ENCODE measurements at places on chromosomes 2 and 18. TPM values are rescaled to one million over a fixed set of nuclear protein-coding genes. Genes with fewer than 3 reads are reported as not detected.

DNA sequence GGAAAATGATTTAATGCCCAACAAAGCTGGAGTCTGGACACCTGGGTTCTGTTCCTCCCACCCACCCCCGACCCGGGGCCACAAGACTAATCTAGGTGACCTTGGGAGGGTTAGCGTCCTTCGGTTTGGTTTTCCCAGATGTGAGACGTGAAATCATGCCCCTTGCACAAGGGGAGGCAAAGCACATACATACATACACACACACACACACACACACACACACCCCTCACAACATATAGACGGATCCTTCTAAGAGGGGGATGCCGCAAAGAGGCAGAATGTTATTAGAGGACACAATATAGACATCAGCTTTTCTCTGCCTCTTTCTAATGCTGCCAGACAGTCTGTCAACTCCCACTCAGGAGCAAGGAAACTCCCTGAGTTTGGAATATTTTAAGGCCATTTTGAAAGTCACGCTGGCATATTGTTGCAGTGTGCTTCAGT, 616 bp upstream of the RBMS1 start:
- H3K27me3 ChIP-seq: no peaks in the 10 kb centered on the region
- H3K4me1 ChIP-seq: peaks cover 18% of the 10 kb centered on the region
- H3K27ac ChIP-seq: peak overlapping the region; percentile 94
- DNase-seq: peak; percentile 47

DNA sequence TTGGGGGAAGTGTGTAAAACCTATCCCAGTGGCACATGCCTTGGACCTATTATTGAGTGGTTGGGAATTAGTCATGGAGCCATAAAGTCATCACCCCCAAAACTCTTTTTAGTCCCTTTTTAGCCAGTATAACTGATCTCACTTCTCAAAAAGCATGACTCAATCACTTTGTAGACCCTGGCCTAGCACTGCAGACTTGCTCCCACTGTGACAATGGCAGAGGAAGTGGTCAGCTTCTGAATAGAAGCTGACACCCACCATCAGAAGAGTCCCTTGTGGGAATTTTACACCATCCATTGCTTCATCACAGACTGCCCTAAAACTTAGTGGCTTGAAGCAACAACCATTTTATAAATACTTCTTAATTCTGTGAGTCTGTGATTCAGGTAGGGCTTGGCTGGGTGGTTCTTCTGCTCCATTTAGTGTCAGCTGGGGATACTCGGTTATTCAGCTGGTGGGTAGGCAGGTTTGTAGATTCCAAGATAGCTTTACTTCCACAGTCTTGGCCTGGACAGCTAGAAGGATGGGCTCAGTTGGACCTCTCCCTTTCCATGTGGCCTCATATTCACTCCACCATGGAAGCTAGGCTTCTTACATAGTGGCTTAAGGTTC, 10.8 kb upstream of the ITGA6 start:
- no peak for DNase-seq
- no peaks in the 10 kb centered on the region for H3K36me3 ChIP-seq
- no peaks in the 10 kb centered on the region for H3K4me1 ChIP-seq
- no peak overlapping the region for H3K4me3 ChIP-seq
- peaks cover 5% of the 10 kb centered on the region for H3K27me3 ChIP-seq

- no peaks in the 10 kb centered on the region for H3K36me3 ChIP-seq
- H3K27me3 ChIP-seq: no peaks in the 10 kb centered on the region
These were observed 110.2 kb upstream of the CYRIA start for GRCh38 chr2:16775899-16776231.

DNA sequence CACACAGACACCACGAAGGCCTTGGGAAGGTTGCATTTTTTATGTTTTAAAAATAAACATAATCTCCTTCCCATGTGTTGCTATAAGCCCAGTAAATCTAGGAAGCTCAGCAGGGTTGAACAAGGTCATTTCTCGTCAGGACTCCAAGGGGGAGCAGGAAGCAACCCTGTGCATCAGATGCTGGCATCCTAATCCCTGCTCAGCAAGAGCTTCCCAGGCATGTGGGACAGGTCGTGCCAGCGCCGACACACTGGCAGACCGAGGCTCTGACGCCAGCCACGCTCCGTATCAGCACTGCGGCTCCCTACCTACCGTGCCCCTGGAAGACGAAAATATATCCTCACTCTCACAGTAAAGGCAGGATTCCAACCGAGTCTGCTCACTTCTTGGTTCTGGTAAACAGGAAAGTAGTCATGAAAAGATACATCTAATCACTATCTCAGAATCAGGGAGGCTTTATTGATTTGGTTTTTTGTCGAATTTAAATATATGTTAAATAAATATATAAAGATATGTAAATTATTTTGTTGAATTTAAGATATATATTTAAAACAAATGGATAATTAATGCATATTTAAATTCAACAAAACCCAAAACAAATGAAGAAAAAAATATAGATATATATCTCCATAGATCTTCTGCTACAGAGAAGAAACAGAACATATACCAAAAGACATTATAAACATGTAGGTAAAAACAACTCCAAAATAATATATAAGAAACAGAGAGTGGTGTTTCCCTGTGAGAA, 61.4 kb downstream of the TXNL1 start:
- no peaks in the 10 kb centered on the region for H3K27me3 ChIP-seq
- no peak for DNase-seq
- H3K4me1 ChIP-seq: peaks cover 10% of the 10 kb centered on the region
- no peaks in the 10 kb centered on the region for H3K36me3 ChIP-seq
- H3K27ac ChIP-seq: no peak overlapping the region
- H3K4me3 ChIP-seq: no peak overlapping the region

ADRA2B gene
- 61.8 TPM for total RNA-seq

CIB4 gene
- not detected for total RNA-seq

SP5 gene
- total RNA-seq: 0.69 TPM

CREG2 gene
- total RNA-seq: 4.3 TPM

PID1 gene
- total RNA-seq: 0.42 TPM
